ENCODE measurements at places on chromosomes 3 and 15.

DNA sequence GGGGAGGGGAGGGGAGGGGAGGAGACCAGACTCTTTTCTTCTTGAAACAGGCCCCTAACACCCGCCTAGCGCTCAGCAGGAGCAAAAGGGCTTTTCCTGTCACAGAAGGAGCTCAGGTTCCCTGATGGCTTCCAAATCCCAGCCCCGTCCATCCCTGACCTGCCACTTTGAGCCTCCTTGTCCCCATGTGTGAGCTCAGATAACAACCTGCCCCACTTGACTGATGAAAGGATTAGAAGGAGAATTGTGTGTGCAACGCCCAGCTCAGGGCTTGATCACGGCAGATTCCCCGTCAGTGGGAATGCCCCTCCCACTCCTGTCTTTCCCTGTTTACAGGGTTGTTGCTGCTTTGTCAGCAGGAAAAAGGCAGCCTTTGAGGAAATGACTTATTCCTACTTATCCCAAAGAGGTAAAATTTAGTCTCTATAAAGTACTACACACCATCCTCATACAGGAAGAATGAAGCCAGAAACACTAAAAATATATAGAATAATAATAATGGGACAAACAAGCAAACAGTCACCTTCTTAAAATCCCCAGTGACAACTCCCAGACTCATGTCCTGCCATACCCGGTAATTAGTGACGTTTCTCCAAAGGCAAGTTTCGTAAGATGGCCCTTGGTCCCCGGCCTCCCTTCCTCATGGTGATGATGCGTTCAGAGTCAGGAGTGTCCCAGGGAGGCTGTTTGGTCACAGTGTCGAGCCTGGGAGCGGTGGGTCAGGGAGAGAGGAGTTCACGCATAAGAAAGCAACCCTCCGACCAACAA, 6.1 kb upstream of the LRRC15 start:
- DNase-seq = peak; percentile 65

DNA sequence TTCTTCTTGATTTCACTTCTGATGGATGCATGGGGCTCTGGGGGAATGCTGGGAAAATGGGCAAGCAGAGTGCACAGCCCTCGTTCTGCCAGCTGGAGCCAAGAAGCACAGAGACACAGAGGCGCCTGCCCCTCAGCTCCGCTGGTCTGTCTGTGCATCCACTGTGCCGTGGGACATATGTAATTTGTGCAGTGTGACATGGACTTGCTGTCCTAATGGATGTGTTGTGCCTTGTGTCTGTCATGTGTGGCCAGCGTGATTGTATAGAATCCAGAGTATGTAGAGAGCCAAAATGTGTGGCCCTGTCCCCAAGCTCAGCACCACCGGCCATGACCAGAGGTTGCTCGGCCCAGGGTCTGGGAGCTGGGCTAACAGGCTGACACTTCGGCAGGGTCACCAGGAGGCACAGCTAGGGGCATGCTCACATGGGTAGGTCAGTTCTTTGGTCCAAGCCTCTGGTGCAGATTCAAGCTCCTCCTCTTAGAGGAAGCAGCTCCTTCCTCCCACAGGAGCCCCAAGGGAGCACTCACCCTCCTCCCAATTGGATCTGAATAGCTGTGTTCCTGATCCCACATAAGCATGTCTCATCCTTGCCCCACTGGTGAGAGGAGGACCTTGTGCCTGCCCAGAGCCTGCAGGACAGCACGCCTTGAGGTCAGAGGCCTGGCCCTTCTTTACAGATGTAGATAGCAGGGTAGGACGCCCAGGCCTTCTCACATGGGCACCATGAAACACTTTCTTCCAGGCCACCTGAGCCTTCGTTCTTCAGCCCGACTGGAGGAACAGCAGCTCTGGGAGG, 100.8 kb upstream of the ABHD17C start:
- no peak for DNase-seq

DNA sequence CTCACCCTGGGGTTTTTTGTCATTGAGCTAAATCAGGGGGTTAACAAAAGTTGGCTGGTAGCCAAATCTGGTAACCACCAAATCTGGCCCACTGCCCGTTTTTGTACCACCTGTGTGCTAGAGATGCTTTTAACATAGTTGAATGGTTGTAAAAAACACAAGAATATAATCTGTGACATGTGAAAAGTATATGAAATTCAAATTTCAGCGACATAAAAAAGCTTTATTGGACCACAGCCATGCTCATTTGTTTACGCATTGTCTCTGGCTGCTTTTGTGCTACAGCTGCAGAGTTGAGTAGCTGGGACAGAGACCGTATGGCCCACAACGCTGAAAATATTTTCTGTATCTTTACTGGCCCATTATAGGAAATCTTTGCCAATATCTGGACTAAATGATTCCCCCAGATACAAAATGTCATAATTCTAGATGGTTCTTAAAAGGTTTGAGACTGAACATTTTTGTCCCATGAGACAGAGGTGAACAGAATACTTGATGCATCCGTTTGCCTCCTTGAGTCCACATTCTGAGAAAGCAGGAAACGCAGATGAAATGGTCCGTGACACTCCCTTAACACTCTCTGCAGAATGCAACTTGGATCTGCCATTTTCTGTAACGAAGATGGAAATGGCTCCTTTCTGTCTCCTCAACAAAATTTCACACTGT, 120.9 kb upstream of the PDZRN3 start:
- no peak for DNase-seq

DNA sequence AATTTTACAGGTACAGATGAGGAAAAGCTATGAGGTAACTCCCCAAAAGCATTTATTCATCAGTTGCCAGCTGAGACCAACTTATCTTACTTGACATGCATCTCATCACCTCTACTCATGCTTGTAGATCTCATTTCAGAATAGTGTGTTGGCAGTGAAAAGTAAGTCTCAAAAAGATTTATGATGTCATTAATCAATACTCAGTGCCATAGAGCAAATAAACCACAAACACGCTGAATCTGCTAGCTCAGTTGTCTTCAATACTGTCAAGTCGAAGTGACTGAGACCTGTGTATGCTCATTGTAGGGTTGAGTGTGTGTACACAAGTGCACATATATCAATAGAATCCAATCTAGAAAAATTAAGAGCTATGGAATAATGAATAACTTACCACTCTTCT, 413.5 kb downstream of the CNTN3 start:
- no peak for DNase-seq

DNA sequence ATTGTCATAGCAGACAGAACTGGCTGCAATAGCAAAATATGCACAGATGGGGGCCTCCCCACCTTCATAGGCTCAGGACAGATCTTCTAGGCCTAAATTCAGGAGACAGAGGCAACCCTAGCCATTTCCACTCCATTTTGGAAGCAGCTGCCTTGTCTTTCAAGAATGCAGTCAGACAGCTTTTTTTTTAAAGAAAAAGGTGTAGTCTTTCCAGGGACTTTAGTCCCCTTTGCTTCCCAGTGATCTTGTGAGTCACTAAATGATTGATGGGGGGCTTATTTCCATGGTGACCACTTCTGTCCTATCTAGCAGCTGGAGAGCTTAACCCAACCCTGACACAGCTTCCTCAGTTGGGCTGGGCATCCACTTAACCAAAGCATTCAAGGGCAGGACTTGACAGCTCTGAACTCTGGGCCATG, 165.9 kb downstream of the TPRG1 start:
- DNase-seq = peak; percentile 19

DNA sequence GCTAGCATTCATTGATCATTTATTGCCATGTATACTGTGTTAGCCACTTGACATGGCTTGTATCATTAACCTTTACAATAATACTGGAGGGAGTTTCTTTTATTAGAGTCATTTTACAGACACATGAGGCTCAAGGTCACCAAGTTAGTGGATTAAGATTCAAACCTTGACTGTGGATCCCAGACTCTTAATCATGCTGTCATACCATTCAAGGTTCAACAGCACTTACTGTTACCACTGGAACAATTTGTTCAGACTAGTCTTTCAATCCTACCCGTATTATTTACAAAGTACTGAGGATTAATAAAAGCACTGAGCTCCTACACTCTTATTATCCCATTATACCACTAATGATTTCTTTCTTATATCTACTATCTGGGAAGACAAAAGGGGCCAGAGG, 1.2 kb downstream of the COX17 start:
- DNase-seq = no peak
